Activated CD4-positive, alpha-beta T cell treated with anti-CD3 and anti-CD28 coated beads, Interleukin-2, amount 10 ng/mL, durations not matched to agents 7 days and 5 days (primary cell): ENCODE measurements at places on chromosomes 3 and 15. TPM values are rescaled to one million over a fixed set of nuclear protein-coding genes. Genes with fewer than 3 reads are reported as not detected.
A peak's percentile ranks its signal among the peaks of the same experiment; 100 is the strongest.

DNA sequence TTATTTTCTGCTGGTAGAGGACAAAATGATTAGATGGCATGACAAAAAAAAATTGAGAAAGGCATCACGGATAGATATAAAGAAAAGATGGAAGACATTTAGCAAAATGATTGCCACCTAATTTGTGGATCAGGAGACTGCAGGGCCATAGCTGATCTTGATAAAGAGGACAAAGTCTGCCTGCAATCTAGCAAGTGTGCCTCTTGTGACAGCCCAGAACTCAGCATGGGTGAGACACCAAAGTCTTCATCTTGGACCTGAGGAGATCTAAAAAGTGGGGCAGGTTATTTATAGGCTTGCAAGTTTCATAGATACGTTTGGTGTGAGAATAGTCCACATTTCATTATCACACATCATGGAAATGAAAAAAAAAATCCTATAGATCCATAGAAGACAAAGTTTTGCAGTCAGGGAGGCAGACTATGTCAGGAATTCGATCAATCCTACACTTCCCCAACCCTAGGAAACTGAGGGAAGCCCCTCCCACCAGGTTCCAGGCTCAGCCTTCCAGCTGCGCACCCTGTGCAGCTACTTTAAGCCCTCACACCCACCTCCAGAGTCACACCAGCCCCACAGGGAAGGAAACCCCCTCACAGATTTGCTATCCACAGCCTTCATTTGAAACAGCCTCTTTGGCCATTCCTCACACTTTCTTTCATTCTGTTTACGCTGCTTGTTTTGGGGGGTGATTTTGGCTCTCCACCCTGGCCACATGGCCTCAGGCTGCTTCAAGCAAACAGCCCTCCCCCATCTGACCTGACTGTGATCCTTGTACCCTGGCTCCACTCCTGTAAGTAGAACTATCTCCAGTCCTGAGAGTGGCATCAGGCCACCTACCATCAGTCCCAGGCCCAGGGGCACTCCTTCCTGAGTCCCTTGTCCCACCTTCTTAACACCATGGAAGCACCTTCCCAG, 28.1 kb upstream of the KLHL6 start:
- H3K27ac ChIP-seq, result peak overlapping the region; percentile 70
- H3K4me3 ChIP-seq, result no peak overlapping the region
- no peak for DNase-seq
- H3K4me1 ChIP-seq, result peaks cover 43% of the 10 kb centered on the region

DNA sequence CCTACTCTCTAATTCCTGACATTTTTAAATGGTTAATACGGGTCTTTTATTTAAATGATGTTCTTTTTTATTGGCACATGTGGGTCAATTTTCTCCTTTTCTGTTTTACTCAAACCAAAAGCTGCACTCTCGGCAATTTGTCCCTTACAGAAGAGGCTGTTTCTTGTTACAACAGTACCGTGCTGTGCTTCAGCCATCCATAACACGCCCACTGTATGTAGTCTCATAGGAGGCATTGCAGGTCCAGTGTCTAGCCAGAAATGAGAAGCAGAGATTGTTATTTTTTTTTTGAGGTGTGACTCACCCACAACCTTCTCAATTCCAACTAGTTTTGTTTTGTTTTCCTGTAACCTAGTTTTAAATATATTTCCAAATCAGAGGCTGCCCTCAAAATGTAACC, 164.6 kb downstream of the GMNC start:
- H3K27ac ChIP-seq, result no peak overlapping the region
- no peak overlapping the region for H3K4me3 ChIP-seq

- H3K27me3 ChIP-seq, result peaks cover 37% of the 10 kb centered on the region
- peaks cover 18% of the 10 kb centered on the region for H3K4me1 ChIP-seq
- DNase-seq, result no peak
These were observed 21.5 kb downstream of the SLC6A20 start for GRCh38 chr3:45774581-45775521.

Gene PHLDB2
- 1.9 TPM for total RNA-seq

Gene TMOD2
- 12.8 TPM for total RNA-seq

Gene ZNF620
- total RNA-seq, result 5.5 TPM

Gene CNTN3
- not detected for total RNA-seq

Gene WDR93
- not detected for total RNA-seq
